Stimulated activated CD4-positive, alpha-beta T cell treated with anti-CD3 and anti-CD28 coated beads, Interleukin-2, amount 100 ng/mL, for 4 hours (primary cell): ENCODE measurements at places on chromosomes 3 and 15.

- DNase-seq: no peak
These were observed 201.7 kb downstream of the GAP43 start for GRCh38 chr3:115825046-115825445.

DNA sequence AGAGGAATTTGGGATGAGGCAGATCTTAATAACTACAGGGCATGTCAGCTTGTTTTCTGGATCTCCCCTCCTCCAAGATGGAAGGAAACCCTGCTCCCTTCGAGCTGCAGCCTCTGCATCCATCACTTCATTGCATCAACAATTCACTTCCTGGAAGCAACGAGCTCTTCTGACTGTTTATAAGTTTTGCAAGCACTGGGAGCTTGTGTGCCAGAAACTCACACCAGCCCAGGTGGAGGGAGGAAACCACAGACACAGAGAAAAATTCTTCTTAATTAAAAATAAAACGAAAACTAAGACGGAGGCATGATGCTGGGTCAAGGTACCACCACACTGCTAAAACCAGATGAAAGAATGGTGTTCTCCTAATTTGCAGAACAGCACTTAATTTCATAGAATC, 10.6 kb downstream of the LRIG1 start:
- no peak for DNase-seq

- DNase-seq: no peak
These were observed 31.1 kb downstream of the MME start for GRCh38 chr3:155110996-155111901.

DNA sequence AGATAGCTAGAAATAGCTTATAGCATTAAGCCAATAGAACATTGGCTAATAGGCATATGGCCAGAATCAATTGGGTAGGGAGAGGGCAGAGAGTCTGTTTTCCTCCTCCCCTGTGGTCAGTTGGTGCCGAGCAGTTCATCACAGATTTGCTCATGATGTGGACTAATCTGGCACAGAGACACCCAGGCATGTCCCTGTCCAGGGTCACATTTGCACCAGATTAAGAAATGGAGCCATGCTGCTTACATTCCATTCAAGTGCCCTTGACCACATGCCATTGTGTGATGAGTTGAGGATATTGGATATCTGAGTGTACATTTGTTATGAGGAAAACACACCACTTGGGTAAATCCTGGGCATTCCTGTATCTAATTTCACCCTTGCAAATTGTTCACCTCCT, 53.4 kb downstream of the USP13 start:
- no peak for DNase-seq

GRCh38 chr15:100853676-100854440, 25.8 kb upstream of the ALDH1A3 start:
- no peak for DNase-seq

GRCh38 chr3:41102053-41102556, 97.2 kb upstream of the CTNNB1 start:
- DNase-seq: no peak

DNA sequence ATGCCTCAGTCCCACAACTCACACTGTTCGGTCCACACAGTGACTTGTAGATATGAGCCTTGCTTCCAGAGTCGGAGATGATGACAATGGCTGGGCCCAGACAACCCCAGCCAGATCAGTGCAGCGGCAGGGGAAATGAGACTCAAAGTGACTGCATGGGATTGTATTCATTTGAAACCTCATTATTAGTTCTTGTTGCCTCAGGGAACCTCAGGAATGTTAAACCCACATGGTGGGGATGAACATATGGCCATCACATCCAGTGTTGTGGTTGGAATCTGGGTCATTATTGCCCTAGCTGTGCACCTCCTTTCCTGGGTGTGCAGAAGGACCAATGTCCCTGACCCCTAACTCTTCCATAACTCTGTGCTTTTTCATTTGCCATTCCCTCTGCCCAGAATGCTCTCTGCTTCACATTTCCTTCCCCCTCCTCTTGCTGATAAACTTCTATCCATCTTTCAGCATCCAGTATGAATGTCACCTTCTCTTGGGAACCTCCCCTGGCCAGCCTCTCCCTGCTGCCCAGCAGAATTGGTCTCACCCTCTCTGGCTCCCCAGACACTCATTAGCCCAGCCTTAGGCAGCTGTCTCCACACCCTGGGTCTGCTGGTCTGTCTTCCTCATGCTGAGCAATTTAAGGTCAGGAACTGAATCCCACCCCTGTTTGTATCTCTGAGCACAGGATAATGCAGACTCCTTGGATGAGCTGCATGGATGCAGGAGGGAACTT, 67.0 kb upstream of the TNFAIP8L3 start:
- no peak for DNase-seq

DNA sequence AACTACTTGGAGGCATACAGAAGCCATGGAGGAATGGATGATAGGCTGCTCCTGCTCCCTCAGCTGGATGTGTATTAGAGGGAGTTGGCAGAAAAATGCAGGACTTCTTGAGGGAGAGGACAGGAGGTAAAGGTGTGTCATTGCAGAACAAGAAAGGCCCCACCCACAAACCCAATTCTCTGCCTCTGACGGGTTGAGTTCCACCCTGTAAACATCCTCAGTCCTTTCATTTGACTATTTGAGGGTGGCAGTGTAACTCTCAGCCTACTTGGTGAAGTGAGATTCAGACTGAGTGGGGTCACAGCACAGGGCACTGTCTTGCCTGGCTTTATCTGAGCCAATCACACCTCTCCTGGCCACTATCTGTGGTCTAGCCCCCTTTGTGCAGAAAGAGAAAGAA, at the start of gene TPRG1:
TPRG1 (plus strand) TSS at position 265 of the 400 bp plus-strand sequence. CDS start 35,414 bp downstream, outside the sequence.
- DNase-seq: no peak

- no peak for DNase-seq
These were observed 145.5 kb downstream of the ATP10A start for GRCh38 chr15:25717457-25718168.

- no peak for DNase-seq
These were observed 207.7 kb downstream of the PLOD2 start for GRCh38 chr3:145953316-145953715.

- no peak for DNase-seq
These were observed 24.5 kb upstream of the SLCO2A1 start for GRCh38 chr3:134054231-134054630.

GRCh38 chr15:89034305-89034704, 54.0 kb upstream of the ABHD2 start:
- DNase-seq: no peak

GRCh38 chr3:149177122-149177521, 44.5 kb downstream of the CP start:
- DNase-seq: no peak

GRCh38 chr3:186959029-186959624, 28.8 kb downstream of the ST6GAL1 start:
- DNase-seq: no peak

GRCh38 chr3:195870442-195870841, 37.9 kb downstream of the TNK2 start:
- DNase-seq: no peak

DNA sequence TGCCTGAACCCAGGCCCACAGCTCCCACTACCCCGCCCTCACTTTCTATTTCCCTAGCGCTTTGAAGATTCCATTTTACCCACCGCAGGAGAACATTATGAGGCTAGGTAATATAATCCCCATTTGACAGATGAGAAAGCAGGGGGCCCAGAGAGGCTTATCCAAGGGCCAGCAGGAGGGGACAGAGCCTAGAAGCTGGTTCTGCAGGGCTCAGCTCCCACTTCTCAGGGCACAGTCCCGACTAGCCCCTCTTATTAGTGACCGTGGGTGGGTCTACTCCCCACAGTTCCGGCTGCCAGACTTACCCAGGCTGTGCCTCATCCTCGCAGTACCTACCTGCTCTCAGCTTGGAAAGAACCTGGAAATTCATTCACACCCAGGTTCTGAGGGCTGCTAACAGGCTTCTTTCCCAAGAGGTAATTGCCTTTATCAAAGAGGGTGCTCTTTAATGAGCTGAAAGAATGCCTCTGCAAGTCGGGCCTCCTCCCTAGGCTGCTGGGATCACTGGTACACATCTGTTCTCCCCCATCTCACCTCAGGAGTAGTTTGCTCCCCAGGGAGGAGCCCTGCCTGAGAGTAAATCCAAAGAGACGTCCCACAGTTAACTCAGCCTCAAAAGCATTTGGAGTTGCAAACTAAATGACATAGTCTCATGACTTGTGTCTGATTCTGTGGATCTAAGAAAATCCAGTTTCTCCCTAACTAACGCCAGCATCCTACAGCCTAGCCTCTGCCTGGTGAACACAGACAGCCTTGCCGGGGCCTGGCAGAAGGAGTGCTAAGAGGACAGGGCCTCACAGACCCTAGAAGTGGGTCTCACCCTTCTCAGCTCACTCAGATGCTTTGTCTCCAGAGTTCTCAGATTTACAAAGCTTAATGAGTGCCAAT, 125.0 kb downstream of the CHSY1 start:
- peak; percentile 7 for DNase-seq

GRCh38 chr3:33089515-33089914, 7.4 kb downstream of the GLB1 start:
- no peak for DNase-seq

GRCh38 chr3:126154391-126155279, 25.8 kb downstream of the ALDH1L1 start:
- DNase-seq: no peak

DNA sequence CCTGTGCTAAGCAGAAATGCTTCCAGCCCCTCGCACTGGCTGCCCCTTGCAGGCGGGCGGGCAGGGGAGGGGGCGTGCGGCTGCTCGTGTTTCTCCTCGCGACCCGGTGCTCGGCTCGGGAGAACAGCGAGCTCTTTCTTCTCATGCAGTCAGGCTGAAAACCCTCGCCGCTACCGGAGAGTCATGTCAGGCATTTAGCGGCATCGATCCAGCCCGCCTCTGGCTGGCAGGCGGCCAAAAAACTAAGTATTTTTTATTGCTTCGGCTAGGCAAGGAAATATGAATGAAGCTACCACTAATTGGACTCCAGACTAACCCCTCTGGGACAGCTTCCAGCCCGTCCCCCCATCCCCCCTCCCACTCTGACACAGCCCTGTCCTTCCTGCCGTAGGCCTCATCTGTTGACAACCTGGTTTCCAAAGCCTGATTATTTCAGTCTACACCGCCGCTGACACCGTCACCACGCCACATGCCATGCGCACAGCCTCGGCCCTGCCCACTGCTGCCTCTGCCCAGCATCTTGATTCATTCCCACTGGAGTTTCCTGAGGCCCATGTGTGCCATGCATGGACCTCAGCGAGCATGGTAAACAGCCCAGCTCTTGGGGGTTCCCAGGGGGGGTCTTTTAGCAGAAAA, 35.3 kb downstream of the TLE3 start:
- DNase-seq: no peak

GRCh38 chr3:141368925-141369794, 856 bp downstream of the ZBTB38 start:
- no peak for DNase-seq

GRCh38 chr3:35549690-35550089, 89.6 kb upstream of the ARPP21 start:
- no peak for DNase-seq

- DNase-seq: no peak
These were observed 60.7 kb downstream of the ZNF621 start for GRCh38 chr3:40585381-40586016.

GRCh38 chr3:119944091-119944490, 150.2 kb downstream of the GSK3B start:
- DNase-seq: no peak

DNA sequence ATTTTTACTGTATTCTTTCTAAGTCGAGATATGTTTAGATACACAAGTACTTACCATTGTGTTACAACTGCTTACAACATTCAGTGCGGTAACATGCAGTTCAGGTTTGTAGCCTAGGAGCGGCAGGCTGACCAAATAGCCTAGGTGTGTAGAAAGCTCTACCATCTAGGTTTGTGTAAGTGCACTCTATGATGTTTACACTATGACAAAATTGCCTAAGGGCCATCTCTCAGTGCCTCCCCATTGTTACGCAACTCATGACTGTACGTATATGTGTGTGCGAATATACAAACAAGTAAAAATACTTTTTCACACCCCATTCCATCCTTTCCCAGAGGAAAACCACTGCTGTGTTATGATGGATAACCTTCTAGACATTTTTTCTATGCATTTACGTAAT, 44.3 kb downstream of the PXYLP1 start:
- DNase-seq: no peak

- no peak for DNase-seq
These were observed 96.2 kb downstream of the ECT2 start for GRCh38 chr3:172846706-172847105.

DNA sequence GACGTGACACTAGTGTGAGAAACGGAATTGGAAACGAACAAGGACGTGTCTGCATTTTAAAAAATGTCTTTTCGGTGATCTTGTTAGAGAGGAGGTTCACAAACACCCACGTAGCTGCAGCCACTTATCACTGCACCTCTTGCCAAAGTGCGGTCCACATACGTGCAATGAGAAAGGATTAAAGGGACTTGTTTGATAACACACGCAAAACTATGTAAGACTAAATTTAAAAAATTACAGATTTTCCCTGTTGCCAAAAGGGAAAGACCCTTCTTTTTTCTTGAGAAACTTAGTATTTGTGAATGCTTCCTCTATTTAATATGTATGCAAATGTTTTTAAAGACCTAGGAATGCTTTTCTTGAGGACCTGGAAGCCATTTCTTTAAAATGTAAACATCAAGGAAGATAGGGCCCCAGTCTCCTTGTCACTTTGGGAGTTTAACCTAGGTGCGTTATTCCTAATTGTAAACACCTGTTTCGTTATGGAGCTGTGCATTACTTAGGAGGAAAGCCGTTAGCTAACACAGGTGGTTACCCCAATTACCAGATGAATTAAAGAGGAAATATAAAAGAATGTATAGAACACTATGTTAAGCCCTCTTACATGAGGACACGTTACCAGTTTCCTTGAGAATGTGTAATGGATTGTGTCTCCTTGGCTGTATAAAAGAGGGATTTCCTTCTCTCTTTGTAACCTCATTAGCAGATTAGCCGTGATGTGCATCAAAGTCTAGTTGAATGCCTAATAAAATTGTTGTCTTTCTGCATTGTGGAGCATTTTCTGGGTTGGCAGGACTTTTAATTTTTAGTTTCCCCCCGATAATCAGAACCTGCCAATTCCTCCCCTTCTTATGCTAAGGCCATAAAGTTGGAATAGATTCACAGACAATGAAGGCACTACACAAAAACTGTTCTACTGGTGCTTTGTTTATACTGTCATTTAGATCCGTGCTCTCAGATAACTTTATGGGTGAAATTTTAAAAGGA, 1.0 kb downstream of the LEKR1 start:
- no peak for DNase-seq

- DNase-seq: no peak
These were observed 12.8 kb downstream of the H1-8 start for GRCh38 chr3:129555616-129556357.

GRCh38 chr15:38461066-38461833, 7.3 kb downstream of the FAM98B start:
- DNase-seq: no peak

GRCh38 chr15:68023307-68024101, 30.6 kb upstream of the PIAS1 start:
- no peak for DNase-seq

DNA sequence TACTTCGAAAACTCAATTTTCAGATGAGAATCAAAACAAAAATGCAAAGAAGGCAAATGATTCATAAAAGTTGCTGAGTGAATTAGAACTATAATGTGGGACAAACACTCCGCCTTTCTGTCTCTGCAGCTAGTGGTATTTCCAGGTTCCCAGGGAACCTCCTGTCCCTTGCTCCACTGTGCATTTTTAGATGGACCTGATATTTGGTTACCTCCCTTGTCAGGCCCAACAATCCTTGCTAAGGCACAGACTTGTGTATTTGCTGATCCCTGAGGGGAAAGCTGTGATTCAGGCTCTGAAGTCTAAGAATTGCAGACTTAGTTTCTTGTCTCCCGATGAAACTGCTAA, 162.7 kb downstream of the LPP start:
- DNase-seq: no peak

GRCh38 chr3:170154084-170154483, 27.4 kb downstream of the PHC3 start:
- DNase-seq: no peak
